ENCODE measurements at places on chromosomes 11 and 22.
A peak's percentile ranks its signal among the peaks of the same experiment; 100 is the strongest.

- DNase-seq: peak; percentile 63
Observed at GRCh38 chr22:49935561-49935960, 17.1 kb downstream of the CRELD2 start.

GRCh38 chr11:114340311-114341131, 44.3 kb downstream of the NNMT start:
- peak; percentile 62 for DNase-seq

- peak; percentile 40 for DNase-seq
Observed at GRCh38 chr11:14617241-14618027, 26.2 kb upstream of the PDE3B start.

GRCh38 chr22:39361496-39361895, 11.7 kb downstream of the SYNGR1 start:
- no peak for DNase-seq

- no peak for DNase-seq
Observed at GRCh38 chr22:41565403-41566054, 4.7 kb downstream of the CSDC2 start.

DNA sequence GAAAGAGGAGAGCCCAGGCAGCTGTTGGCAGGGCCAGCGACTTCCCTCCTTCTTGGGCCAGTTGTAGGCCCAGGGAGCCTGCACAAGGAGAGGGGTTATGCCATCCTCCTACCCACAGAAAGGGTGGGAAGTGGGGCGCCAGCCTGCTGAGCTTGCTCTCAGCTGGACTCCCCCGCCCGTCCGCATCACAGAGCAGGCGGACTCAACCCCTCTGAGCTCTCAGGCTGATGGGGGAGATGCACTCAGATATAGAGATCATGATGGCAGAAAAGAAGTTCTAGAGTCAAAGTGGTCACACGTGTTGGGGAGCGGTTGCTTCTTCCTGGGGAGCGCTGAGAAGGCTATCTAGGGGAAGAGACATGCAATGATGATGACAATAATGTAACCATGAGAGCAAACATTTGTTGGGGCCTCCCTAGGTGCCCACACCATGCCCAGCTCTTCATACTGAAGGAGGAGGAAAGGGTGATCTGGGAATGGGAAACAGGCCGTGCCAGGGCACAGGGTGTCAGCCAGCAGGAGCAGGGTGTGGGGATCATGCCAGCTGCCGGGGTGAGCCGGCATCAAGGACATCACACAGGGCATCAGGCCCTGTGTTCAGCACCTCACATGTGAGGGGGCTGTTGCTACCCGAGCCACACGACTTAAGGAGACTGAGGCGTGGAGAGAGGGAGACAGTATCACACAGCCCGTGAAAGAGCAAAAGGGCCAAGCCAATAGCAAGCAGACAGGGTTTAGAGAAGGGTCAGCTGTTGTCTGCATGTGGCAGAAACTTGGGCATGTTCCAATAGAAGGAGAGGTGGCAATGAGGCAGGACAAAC, 7.7 kb downstream of the SLC35E4 start:
- DNase-seq: no peak

DNA sequence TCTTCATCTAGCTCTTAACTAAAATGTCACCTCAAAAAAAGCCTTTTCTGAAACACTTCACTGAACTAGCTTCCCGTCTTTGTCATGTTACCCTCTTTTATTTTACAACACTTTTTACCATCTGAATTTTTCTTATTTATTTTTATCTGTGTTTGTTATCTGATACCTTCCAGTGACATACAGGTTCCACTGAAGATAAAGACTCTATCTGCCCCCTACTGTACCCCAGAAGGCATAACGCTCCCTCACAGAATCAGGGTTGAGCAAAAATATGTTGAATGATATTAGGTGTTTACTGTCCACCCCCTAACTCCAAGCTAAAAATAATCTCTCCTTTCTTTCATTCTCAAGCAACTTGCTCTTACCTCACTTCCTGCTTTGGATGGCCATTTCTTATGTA, 654.2 kb downstream of the NELL1 start:
- DNase-seq: no peak

DNA sequence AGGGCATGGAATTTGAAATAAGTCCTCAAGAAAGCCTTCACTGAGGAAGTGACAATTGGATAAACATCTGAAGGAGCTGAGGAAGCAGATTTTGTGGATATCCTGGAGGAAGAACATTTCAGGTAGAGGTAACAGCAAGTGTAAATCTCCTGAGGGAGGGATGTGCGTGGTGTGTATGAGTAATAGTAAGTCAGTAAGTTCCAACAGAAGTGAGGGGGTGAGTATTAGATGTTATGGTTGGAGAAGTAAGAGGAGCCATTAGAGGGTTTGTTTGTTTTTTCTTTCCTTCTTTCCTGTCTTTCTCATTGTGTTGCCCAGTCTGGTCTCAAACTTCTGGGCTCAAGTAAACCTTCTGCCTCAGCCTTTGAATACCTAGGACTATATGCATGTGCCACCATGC, 29.0 kb downstream of the ANKRD42 start:
- no peak for DNase-seq

GRCh38 chr11:32033491-32033890, 57.4 kb upstream of the RCN1 start:
- DNase-seq: peak; percentile 71

GRCh38 chr11:104844451-104844850, 53.8 kb downstream of the CASP12 start:
- peak; percentile 86 for DNase-seq

DNA sequence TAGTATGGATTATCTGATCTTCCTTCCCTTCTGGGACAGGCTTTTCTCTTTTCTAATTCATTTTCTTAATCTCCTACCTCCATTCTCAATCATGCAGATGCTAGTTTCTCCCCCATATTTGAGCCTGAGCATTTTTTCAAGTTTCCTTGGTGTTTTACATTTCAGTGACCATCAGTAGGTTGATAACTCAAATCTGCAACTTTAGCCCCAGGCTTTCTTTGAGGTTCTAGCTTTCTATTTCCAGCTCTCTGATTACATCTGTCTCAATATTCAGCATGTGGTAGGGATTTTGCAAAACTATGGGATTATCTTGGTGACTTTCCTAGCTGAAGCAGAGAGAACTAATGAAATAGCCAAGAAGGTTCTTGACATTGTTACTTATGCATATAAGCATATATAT, 67.8 kb downstream of the ARHGEF12 start:
- DNase-seq: no peak

DNA sequence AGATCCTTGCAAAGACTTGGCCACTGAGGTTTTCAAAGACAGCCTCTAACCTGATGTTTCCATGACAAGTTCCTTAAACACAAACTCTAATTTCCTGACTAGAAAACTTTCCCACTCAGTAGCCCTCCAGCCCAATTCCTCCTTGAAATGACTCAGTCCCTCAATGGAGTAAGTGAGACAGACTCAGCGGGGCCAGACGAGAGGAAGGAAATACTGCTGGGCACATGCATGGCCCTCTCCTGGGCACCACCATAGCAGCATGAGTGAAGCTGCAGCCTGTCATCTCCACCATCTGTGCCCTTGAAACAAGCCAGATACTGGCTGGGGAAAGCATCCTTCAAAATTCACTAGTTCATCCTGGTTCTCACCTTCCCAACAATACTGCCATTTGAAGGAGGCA, 76.2 kb upstream of the GDPD4 start:
- peak; percentile 42 for DNase-seq

- no peak for DNase-seq
Observed at GRCh38 chr22:45112136-45112879, 51.4 kb upstream of the NUP50 start.

- DNase-seq: no peak
Observed at GRCh38 chr11:34324466-34324865, 33.3 kb downstream of the ABTB2 start.

GRCh38 chr22:17943533-17944249, 80.7 kb downstream of the MICAL3 start:
- DNase-seq: no peak

- peak; percentile 18 for DNase-seq
Observed at GRCh38 chr11:82494988-82495432, 238.7 kb downstream of the FAM181B start.

GRCh38 chr22:39292561-39293074, 26.8 kb downstream of the RPL3 start:
- peak; percentile 97 for DNase-seq

DNA sequence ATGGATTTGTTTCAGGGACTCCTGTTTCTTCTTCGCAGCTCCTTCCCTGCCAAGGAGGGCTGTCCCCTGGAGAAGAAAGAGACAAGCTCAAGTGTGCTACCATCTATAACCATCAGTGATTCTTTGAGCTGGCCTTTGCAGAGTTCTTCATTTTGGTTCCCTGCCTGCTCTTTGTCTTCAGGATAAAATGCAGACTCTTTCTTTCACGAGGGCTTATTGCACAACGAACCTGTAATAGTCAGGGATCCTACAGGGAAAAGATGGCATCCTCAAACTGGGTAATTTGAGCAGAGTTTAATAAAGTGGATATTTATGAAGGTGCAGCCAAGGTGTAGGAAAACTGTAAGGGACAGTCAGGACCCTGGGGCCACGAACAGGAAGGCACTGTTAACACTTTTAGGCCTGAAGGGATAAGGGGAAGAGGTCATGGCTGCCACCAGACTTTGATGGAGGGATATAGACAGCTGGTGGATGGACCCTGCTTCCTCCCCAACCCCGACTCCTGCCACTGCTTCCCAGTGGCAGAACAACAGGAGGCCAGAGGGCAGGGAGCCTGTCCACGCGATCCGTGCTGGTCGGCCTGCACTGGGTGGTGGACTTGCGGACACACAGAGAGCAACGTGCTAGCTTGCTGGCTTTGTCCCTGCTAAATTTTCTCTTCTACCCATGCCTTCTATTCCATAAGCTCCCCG, 767.0 kb downstream of the NTM start:
- DNase-seq: no peak

DNA sequence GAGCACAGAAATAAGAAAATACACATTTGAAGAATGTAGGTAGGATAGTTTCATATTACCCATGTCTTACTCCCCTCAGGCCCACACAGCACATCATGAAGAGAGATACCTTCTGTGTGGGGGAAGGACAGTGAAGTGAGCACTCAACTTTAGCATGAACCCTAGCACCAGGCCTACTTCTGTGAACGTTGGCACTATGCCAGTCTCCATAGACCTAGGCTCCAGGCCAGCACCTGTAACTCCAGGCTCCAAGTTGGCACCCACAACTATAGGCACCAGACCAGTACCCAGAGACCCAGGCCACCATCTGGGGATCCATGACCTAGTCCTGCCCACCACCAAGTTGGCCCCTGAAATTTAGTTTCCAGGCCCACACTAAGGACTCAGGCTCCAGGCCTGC, 410.9 kb downstream of the INSC start:
- no peak for DNase-seq

DNA sequence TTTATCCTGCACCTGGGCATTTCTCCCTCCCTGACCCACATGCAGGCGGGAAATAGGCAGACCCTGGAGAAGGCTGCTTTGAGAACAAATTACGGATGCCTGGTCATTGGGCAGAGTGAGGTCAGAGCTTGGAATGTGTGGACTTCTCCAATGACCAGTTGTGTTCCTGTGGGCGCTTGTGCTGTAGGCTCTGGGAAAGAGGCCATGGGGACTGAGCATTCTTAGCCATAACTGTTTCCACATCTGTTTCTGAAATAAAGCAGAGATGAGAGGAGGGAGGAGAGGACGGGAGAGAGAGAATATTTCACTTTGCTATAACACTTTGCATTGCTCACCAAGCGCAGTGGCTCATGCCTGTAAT, 11.2 kb upstream of the TMEM184B start:
- DNase-seq: no peak

DNA sequence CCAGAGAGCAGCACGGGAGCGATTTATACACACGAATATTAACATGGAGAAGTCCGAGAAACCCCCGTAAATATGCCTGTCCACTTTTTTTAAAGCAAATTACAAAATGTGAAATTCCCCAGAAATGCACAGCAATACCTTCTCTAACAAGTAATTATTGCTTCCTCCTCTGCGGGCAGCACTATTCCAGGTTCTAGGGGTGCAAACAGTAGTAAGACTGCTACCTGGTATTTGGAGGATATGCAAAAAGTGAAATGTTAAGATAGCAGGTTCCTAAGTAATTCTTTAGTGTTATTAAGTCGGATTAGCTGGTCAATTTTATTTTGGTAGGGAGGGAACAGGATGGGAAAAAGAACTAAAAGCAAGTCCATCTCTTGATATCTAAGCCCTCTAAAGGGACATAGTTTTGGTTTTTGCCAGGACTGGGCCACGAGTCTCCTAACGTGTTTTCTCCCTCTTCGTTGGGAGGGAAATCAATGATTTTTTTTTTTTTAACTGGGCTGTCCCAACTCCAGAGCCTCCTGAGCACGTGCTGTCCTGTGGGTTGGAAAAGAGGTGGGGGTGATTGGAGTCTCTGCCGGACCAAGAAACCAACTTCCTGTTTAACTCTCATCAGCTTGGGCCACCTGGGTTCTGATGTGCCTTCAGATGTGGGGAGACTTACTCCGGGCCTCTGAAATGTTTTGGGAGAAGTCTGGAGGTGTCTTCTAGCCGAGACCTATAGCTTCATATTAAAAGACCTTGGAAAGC, 1.7 kb upstream of the XBP1 start:
- DNase-seq: peak; percentile 24

DNA sequence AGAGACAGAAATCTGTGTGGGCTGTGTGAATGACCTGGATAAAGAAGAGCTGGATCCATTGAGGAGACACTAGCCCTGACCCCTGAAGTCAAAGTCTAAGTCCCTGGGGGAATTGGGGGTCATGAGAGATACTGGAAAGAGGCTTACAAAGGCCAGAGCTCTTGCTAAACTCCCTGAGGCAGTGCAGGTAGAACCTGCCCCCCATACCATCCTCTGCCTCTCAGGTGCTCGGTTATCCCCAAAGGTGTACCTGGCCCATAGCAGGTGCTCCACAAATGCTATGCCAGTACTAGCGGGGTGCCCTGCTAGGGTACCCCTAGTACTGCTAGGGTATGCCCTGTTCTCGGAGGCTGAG, 19.1 kb upstream of the SCARF2 start:
- no peak for DNase-seq

DNA sequence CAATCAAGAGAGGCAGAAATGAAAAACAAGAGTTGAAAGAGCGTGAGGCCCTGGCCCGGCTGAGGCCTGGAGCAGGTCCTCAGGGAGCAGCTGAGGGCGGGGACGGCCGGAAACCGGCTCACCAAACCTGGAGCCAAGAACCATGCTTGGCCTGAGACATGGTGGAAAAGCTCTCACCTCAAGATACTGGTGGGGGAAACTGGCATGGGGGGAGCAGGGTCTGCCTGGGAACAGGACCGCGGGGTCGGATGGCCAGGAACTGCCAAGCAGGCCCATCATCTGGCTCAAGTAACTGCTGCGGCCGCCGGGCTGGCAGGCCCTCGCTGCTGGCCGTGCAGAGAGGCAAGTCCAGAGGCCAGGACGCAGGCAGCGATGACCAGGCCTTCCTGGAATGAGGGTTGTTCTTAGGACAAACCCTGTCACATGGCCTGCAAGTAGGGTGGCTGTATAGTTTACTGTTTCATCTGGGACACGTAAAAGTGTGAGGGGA, 18.9 kb upstream of the WNT11 start:
- DNase-seq: no peak

GRCh38 chr11:66559142-66559865, 9.1 kb downstream of the CTSF start:
- no peak for DNase-seq

All from inflammatory macrophage treated with lipopolysaccharide for 4 hours (primary cell).